CD4-positive, alpha-beta T cell (primary cell): ENCODE measurements at places on chromosomes 12 and 14.

DNA sequence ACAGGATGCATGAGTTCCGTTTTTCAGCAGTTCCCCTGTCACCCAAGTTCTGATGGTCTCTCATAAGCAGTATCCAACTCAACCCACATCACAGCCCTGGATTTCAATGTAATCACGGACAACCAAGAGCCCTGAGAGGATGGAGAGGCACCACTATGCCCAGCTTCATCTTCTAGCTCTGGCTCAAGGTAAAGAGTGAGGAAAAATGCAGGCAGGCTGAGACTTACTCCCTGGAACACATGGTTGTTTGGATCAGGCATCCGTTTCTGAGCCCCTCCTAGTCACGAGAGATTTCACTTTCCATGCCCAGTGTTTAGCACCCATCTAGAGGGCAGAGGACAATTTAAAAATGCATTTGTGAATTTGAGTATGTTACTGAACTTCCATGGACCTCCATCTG lies 45.0 kb downstream of the ANO2 start:
- no peak overlapping the region for H3K27ac ChIP-seq
- DNase-seq: no peak
- H3K36me3 ChIP-seq: no peaks in the 10 kb centered on the region
- H3K4me3 ChIP-seq: no peak overlapping the region
- peaks cover 4% of the 10 kb centered on the region for H3K27me3 ChIP-seq

GRCh38 chr14:73823339-73823885 lies 28.2 kb upstream of the PTGR2 start:
- H3K4me3 ChIP-seq: no peak overlapping the region
- no peaks in the 10 kb centered on the region for H3K36me3 ChIP-seq
- no peak for DNase-seq
- H3K27ac ChIP-seq: no peak overlapping the region
- peaks cover 3% of the 10 kb centered on the region for H3K4me1 ChIP-seq
- H3K27me3 ChIP-seq: no peaks in the 10 kb centered on the region

- H3K36me3 ChIP-seq: peaks cover 12% of the 10 kb centered on the region
- no peak overlapping the region for H3K4me3 ChIP-seq
- H3K4me1 ChIP-seq: no peaks in the 10 kb centered on the region
- H3K27me3 ChIP-seq: no peaks in the 10 kb centered on the region
Measured at GRCh38 chr14:90890322-90891020, 74.2 kb upstream of the TTC7B start.

DNA sequence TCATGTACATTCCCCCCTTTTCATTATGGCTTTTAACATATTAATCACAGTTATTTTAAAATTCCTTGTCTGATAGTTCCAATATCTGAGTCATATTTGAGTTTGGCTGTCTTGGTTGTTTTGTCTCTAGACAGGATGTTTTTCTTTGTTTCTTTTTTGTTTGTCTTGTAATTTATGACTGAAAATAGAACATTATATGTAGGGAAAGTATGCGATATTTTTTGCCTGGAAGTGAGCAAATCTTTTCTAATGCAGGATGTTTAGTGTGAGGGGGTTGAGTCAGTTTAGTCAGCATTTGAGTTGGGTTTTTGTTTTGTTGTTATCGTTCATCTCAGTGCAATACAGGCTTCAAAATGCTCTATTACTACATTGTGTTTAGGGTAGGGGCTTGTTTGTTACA lies 239.7 kb downstream of the SNAPC1 start:
- no peak overlapping the region for H3K27ac ChIP-seq
- no peak overlapping the region for H3K4me3 ChIP-seq
- H3K36me3 ChIP-seq: no peaks in the 10 kb centered on the region
- no peaks in the 10 kb centered on the region for H3K27me3 ChIP-seq
- DNase-seq: no peak

GRCh38 chr14:49920935-49921334 lies 28.1 kb downstream of the ARF6 start:
- H3K4me3 ChIP-seq: no peak overlapping the region
- no peak for DNase-seq
- H3K4me1 ChIP-seq: peaks cover 4% of the 10 kb centered on the region
- no peaks in the 10 kb centered on the region for H3K27me3 ChIP-seq

GRCh38 chr14:22423958-22424357 lies 165.1 kb downstream of the DAD1 start:
- no peak for DNase-seq
- no peaks in the 10 kb centered on the region for H3K27me3 ChIP-seq
- no peaks in the 10 kb centered on the region for H3K36me3 ChIP-seq
- H3K4me1 ChIP-seq: no peaks in the 10 kb centered on the region
- no peak overlapping the region for H3K4me3 ChIP-seq

DNA sequence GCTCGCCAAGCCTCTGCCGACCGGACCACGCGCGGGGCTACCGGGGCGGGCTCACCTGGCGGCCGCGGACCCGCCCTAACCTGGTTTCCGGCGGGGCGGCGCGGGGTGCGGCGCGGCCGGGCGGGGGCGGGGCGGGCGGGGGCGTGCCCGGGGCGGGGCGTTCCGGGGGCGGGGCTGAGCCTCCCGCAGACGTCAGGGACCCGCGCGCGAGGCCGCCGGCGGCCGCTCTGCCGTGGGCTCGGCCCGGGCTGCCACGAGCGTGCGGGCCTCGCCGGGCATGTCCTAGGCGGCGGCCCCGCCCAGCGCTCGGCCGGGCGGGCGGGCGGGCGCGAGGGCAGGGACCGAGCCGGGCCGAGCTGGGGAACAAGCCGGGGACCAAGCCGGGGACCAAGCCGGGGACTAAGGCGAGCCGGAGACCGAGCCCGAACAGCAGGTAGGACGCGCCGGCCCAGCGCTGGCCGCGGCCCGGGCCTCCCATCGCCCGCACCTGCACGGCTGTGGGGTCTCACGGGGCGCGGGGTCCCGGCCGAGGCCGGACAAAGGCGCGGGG lies at the start of gene CEP170B:
Gene CEP170B (plus strand): TSS at position 188 of the 550 bp plus-strand sequence. CDS start 3,183 bp downstream, outside the sequence.
- H3K4me1 ChIP-seq: peaks cover 22% of the 10 kb centered on the region
- H3K36me3 ChIP-seq: no peaks in the 10 kb centered on the region
- no peak within 1 kb of the TSS for H3K27ac ChIP-seq
- peak within 1 kb of the TSS; percentile 55 for H3K4me3 ChIP-seq
- peak; percentile 48 for DNase-seq

DNA sequence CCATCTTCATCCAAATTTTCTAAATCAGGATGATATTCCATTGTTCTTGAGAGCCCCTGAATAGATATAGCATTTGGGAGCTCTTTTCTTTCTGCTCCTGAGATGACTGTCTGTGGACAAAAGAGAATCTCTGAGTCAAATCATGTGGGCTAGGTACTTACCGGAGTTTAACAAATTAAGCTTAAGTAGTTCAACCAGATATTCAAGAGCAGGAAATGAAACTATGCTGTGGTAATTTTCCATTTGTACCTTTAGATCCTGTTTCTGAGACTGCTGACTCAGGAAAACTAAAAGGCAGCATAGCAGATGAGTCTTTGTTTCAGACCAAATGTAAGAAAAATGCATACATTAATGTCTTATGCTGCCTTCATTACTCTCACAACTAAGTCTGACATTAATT lies at the start of gene CLEC7A:
Gene CLEC7A (minus strand): TSS at position 158 of the 400 bp plus-strand sequence. CDS start 117 bp downstream, at position 41.
- peak within 1 kb of the TSS; percentile 21 for H3K4me3 ChIP-seq
- H3K36me3 ChIP-seq: no peaks in the 10 kb centered on the region
- H3K27me3 ChIP-seq: no peaks in the 10 kb centered on the region
- peaks cover 4% of the 10 kb centered on the region for H3K4me1 ChIP-seq
- peak; percentile 48 for DNase-seq
- no peak within 1 kb of the TSS for H3K27ac ChIP-seq

DNA sequence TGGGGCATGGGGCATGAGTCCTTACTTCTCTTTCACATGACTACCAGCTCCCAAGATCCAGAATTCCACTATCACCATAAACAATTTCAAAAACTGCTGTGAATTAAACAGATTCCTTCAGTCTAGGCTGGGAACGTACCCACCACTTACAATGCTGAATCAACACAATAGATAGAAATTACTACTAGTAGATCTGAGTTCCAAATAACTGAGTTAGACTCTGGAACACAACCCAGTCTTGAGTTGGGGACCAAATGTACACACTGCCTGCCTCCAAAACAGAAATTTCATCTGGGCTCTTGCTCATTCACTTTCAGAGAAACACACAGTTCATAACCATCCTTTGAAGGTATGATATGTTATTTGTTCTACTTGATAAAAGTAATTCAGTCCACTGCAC lies 8.9 kb downstream of the CORO1C start:
- H3K27me3 ChIP-seq: no peaks in the 10 kb centered on the region
- no peak for DNase-seq
- H3K4me3 ChIP-seq: no peak overlapping the region
- no peak overlapping the region for H3K27ac ChIP-seq
